NCI-H146 (cell line): ENCODE measurements at places on chromosomes 5 and 9.

DNA sequence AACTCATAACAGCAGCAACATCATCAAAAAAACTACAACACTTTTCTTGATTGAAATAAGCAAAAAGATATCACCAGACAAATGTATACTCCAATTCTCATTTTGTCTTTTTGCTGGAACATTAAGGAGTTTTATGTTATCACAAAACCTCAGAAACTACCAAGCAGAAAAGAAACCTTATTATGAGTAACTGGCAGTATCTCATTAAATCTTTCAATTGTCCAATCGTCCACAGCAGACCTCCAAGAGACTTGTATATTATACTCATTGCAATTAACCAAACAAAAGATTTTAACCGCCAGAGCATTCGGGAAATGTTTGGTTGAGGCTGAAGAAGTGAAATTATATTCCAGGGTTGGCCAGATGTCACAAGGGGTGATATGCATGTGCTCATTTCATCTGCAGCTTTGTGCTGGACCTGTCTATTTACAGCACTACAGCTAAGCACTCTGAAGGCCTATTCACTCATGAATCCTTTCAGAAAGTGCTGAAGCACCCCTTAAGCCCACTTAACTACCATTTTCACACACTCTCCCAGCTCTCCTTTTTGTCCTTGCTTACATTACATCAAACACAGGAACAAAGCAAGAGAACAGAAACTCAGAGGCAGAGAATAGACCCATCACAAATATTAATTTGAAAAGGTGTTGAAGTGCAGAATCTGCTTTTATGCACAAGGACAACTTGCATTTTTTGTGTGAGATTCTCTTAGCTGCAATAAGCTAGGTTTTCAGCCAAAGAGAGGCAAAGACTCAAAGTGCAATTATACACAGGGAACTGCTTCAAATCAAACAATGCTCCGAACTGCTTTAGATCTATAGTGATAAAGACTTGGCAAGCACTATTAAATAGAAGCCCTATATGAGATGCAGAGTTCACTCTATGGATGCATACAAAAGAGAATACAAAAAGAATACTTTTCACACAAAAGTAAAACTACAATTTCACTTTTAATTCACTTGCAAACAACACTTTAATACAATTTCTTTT is 150.4 kb upstream of the POU5F2 start:
- peak; percentile 86 for DNase-seq

DNA sequence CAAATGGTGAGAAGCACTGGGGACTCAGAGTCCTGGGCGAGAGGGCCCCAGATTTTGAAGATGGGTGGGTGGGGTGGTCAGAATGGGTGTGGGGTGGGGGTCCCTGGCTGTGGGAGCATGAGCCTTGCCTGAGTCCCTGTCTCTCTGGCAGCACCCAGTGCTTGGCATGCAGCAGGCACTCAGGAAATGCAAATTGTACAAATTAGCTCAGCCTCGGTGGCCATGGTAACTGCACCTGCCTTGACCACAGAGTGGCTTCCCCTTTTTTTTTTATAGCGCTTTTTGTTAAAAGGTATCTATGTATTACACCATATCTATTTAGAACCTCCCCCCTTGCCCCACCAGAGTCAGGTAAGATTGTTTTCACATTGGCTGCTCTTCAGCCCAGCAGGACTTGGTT is 19.2 kb upstream of the PITX1 start:
- peak; percentile 53 for DNase-seq

GRCh38 chr5:109516390-109516789 is 106.6 kb upstream of the PJA2 start:
- no peak for DNase-seq

GRCh38 chr5:65926893-65927292 is 518 bp downstream of the ERBIN start:
- DNase-seq, result no peak

DNA sequence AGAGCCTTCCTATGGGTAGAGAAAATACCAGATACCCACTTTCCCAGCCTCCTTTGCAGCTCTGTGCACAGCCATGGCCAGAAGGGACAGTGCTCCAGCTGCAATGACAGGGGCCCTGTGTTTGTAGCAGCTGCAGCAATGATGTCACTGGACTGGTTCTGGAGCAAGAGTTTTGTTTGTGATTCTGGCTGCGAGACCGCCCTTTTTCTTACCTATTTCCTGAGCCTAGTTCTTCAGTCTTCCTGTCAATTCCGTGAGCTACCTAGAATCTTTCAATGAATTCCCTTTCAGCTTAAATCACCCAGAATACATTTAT is 10.0 kb upstream of the BOD1 start:
- DNase-seq, result no peak

DNA sequence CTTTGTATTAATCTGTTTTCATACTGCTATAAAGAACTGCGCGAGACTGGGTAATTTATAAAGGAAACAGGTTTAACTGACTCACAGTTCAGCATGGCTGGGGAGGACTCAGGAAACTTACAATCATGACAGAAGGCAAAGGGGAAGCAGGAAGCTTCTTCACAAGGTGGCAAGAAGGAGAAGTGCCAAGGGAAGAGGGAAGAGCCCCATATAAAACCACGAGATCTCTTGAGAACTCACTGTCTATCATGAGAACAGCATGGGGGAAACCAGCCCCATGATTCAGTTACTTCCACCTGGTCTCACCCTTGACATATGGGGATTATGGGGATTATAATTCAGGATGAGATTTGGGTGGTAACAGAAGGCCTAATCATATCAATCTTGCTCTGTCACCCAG is 60.9 kb upstream of the CHD1 start:
- no peak for DNase-seq

DNA sequence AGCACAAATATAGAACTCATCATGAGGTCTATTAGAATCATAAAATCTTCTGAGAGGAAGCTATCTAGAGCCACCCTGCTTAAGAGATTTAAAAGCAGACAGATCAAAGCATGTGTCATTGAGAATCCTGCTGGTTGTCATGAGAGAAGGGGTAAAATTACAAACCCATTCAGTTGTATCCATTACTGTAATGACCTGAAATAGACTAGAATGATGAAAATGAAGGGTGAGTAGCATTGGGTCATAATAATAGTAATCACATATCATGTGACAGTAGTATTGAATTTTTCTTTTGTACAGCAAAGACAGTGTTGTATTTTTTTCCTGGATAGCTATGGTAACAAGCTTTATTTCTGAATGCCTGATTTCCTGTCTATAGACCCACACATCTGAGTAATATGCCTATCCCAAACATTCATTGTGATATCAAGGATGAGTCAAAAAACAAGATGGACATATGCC is 149.0 kb downstream of the PDE4D start:
- DNase-seq, result peak; percentile 80
